Stimulated activated CD8-positive, alpha-beta memory T cell treated with anti-CD3 and anti-CD28 coated beads, Interleukin-7, amount 100 ng/mL, for 4 hours (primary cell): ENCODE measurements at places on chromosomes 5 and 9.

GRCh38 chr5:141490271-141490670 lies 1.4 kb downstream of the PCDHGC5 start:
- DNase-seq = no peak

DNA sequence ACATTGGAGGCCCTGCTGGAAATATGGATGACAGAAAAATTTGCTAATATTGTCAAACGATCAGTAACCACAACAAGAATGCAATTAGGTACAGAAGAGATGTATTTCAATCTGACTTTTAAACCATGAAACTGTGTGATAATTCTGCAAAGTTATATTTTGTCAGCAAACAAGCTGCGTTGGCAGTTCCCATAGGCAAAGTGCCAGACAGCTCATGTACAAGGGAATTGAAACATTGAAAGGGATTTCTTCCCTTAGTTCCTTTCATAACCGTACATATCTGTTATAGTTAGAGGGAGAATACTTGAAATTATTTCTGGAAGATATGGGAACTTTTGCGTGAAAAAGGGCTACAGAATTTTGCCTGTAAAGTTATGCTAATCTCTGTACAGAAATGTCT lies 419.4 kb upstream of the PTGER4 start:
- DNase-seq = no peak

GRCh38 chr9:33180526-33181184 lies 13.5 kb upstream of the B4GALT1 start:
- no peak for DNase-seq

DNA sequence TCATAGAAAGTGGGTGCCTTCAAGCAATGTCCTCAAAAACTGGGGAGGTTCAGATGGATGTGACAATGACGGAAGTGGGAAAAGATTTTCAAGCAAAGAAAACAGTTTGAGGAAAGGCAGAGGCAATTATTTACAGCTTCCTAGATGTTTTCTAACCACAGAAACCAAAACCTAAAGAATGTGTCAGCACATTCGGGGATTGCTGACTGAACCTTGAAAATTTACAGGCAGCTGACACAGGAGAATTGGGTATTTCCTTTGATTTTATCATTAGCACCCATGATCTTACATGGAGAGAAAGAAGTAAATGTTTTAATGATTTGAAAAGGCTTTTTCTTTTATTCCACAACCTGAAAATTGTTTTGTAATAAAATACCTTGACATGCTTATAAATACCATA lies 369.0 kb downstream of the ACTL7B start:
- no peak for DNase-seq

- no peak for DNase-seq
These were observed 272.8 kb downstream of the GAS1 start for GRCh38 chr9:86674487-86674886.

- no peak for DNase-seq
These were observed 450.5 kb downstream of the AGTPBP1 start for GRCh38 chr9:85291266-85291665.

GRCh38 chr5:174972291-174972690 lies 247.9 kb downstream of the MSX2 start:
- DNase-seq = no peak

DNA sequence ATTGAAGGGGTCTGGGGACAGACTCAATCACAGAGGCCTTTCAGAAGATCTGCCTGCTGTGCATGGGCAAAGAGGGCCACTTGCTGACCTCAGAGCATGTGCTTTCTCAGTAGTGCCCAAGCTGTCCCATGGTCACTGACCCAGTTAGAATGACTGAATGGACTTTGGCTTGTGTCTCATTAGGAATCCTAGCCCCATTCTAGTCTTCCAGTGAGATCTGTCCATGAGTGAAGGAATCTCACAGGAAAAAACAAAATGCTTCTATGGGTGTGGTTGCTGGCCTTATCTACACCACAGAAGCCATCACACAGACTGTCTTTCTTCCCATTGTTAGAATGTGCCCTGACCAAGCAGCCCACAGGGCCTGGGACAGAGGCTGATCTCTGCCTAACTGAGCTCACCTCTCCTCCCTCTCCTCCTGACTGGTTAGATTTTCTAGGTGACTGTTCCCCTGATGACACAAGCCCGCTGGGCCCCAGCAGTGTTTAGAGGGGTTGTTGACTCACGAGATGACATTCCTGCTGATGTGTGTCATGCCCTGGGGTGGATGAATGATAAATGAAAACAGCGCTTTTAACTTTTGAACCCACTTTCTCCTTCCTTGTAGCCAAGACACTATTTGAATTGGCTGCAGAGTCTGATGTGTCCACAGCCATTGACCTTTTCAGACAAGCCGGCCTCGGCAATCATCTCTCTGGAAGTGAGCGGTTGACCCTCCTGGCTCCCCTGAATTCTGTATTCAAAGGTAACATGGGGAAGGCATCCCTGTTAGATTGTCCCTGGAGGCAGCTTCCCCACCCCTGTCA lies 24.8 kb downstream of the TGFBI start:
- no peak for DNase-seq

DNA sequence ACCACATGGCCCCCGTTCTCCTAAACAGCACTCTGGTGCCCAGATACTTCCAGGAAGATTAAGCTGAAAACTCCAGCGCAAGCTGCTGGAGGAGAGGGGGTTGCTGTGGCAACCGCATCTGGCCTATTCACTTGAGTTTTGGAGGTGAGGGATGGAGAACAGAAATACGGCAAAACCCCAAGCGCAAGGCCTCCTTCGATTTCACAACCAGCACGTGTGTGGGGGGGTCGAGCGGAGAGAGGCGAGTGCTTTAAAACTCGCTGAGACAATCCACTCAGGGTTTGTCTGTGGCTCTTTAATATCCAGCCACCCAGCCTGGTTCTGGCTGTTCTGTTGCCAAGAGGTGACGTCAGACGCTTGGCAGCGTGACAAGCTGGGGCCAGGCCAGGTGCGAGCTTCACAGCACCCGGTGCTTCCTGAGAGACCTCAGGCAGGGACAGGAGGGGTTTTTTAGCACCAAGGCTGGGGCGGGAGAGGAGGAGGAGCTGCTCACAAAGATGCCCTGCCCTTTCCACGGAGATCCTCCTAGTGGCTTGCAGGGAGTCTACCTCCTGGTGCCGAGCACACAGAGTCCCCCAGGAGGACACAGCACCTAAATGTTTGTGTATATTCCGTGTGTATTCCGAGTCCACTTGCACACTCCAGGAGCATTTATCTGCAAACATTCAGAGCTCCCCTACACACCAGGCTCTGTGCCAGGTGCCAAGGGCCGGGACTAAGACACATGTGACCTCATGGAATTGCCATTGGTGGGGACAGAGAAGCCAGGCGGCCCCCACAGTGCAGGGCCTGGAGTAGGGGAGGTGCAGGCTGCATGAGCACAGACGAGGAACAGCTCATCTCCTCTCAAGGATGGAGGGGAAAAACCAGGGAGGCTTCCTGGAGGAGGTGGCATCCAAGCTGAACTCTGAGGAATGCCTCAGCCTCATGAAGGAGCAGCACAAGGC lies 194.6 kb downstream of the OLFM1 start:
- no peak for DNase-seq

DNA sequence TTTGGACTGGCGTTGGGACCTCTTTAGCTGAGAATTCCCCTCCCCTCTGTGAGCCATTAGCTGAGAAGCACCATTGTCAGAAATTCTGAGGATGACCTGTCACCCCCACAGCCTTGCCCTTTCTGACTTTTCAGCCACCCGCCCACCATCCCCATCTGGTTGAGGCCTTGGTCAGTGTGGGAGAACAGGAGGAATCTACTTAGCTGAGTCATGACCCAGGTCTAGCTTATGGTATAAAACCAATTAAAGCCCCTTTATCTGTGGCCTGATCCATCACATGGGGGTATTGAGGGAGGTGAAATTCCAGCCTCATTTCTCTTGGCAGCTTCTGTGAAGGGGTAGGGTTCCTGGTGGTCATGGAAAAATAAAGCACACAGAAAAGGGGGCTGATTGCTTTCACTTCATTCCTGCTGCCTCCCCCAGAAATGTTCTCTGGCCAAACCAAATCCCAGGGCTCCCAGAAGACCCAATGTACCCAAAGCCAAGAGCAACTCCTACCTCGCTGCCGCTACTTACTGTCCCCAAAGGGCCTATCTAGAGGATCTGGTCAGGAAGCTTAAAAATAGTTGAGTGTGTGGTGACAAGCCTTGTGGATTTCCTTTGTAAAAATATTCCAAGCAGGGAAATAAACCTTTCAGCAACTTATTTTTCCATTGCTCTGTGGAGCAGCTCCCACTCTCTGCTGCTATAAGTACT lies 174.8 kb upstream of the TNC start:
- DNase-seq = no peak

GRCh38 chr5:149256451-149256850 lies 15.2 kb upstream of the AFAP1L1 start:
- no peak for DNase-seq

- DNase-seq = no peak
These were observed 17.8 kb downstream of the MAN2A1 start for GRCh38 chr5:109707531-109707930.

DNA sequence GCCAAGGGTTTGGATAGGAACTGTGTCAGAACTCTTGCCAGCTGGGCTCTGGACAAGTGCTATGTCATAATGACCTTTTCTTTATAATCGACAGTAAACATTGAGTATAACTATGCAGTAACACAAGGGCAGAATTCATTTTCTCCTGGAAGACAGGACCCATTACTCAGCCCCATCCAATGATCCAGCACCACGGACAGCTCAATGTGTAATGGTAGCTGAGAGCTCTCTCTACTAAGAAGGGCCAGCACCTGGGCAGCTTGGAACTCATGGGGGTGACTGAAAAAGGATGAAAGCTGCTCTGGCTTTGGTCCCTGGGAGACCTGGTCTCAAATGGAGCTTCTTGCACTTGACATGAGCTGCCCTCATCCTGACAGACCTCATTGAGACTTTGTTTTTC lies 347.8 kb downstream of the TRIM32 start:
- no peak for DNase-seq

- DNase-seq = no peak
These were observed 54.9 kb downstream of the FGF18 start for GRCh38 chr5:171474230-171474813.

DNA sequence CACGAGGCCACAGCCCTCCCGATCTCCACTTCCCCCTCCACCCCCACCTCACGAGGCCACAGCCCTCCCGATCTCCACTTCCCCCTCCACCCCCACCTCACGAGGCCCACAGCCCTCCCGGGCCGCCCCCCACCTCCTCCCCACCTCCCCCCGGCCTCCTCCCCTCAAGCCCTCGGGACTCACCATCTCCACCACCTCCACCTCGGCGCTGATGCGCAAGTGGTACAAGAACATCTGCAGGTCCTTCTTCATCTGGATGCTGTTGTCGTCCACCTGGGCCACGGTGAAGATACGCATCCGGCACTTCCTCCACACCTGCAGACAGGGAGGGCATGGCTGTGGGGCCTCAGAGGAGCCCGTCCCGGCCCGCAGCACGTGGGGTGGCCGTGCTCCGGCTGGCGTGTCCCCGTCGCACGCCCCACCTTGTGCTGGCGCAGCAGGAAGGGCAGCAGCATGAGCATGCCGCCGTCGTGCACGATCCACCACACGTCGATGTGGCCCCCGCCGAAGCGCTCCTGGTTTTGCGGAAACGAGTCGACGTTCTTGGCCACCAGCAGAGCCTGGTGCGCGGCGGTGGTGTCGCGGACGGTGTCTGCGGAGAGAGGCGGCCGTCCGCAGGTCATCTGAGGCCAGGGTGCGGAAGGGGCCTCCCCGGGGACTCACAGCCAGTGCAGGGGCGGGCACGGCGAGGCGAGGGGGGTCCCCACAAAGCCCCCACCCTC lies 48.0 kb downstream of the SLC12A7 start:
- DNase-seq = no peak
